ENCODE measurements at places on chromosomes 11 and 22.

DNA sequence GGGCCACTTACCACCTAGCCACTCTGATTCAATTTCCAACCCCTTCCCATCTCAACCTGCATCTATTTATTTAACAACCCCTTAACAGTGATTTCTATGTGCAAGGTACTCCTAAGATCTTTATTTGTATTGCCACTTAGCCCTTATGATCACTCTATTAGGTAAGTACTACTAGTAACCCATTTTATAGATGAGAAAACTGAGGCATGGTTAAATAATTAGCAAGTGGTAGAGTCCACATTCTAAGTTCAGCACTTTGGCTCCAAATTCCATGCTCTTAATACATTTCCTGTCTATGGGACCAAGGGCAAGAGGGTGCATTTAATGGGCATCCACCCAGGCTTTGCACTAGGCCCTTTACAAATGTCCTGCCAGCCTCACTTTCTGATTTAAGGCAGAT is 38.1 kb upstream of the CSNK2A3 start:
- no peak for DNase-seq

DNA sequence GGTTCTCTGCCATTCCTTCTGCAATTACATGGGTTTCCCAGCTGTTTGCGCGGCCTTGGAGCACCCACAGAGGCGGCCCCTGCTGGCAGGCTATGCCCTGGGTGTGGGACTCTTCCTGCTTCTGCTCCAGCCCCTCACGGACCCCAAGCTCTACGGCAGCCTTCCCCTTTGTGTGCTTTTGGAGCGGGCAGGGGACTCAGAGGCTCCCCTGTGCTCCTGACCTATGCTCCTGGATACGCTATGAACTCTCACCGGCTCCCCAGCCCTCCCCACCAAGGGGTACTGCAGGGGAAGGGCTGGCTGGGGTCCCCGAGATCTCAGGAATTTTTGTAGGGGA is 2.6 kb downstream of the RCE1 start:
- DNase-seq: no peak

DNA sequence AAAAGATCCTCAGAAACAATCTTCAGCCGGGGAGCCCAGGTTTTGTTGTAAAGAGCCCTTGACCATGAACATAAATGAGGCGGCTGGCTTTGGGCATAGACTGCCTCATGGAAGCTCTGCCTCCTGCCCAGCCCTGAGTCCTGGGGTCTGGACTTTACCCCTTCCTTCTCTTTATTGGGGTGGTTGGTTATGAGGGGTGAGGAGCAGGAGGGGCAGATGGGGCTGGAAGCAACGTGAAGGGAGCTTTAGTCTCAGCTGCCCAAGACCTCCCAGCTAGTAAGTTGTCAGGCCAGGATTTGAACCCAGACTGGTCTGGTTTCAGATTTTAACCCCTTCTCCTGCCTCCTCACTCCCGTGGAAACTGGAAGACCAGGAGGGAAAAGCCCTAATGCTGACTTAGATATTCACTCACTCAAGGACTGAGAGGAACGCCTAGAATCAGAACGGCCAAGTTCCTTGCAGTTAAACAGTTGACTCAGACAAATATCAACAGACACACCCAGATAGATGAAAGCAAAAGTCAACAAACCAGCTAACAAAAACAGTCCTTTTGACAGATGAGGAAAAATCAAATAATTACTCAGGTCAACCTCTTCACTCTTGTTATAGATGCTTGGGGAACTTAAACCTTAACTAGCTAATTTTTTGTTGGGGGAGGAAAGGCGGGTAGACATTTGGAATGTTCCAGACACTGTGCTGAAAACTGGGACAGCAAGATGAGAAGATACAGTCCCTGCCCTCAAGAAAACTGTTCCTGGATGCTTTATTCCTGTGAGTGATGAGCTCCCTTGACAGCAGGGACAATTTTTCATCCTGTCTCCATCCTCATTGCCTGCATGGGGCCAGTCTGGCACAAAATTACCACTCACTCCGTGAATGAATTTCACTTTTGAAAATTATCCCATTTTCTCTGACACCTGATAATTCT is 20.8 kb upstream of the ARRB1 start:
- DNase-seq: no peak

- DNase-seq: no peak
These were observed 17.3 kb downstream of the TOLLIP start for GRCh38 chr11:1292018-1292643.

DNA sequence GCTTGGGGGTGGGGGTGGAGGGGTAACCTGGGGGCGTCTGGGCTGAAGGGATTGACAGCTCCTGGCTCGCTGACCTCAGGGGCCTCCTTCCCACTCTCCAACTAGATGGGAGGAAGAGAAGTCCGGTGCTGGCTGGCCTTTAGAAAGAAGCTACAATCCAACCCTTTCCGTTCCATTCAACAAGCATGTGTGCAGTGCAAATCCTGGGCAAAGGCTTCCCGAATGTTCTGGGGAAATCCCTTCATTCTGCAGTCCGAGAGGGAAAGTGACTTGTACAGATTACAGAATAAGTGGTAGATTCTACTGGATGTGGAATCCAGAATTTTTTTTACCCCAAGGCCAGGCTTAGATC is 149.9 kb downstream of the FEZ1 start:
- DNase-seq: no peak

All from fibroblast of skin of scalp (primary cell).